ENCODE measurements at places on chromosomes 4 and X.

- DNase-seq, result no peak
Observed at GRCh38 chr4:105944540-105944939, 49.3 kb downstream of the NPNT start.

DNA sequence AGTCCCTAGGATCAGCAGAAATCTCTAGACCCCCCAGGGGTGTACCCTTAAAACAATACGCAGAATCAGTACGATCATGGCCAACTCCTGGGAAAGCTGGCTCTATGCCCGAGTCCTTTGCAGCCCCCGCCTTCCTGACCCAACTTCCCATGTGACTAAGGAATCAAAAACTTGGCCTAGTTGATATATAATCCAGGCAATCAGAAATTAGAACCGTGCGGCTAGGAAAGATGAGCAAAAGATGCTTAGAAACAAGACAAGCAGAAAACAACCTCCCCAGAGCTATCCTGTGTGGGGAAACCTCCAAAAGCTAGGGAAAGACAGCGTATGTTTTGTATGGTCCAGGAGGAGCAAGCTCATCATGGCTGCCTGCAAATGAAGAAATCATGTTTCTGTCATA, 110.0 kb downstream of the PPARGC1A start:
- no peak for DNase-seq

DNA sequence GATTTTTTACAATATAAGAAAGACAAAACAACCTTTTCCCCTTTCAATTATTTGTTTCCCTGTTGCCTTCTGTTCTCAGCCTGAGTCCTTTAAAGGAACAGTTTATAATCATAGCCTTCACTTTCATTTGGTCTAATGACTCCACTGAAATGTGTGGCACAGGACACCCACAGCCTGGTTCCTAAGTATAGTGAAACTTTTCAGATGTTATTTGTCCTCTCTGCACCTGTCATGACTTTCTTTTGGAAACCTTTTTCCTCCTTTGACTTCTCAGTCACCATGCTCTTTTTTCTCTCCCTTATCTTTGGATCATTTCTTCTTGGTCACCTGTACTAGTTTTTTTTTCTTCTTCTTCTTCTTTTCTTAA, 237.8 kb upstream of the ANXA3 start:
- no peak for DNase-seq

DNA sequence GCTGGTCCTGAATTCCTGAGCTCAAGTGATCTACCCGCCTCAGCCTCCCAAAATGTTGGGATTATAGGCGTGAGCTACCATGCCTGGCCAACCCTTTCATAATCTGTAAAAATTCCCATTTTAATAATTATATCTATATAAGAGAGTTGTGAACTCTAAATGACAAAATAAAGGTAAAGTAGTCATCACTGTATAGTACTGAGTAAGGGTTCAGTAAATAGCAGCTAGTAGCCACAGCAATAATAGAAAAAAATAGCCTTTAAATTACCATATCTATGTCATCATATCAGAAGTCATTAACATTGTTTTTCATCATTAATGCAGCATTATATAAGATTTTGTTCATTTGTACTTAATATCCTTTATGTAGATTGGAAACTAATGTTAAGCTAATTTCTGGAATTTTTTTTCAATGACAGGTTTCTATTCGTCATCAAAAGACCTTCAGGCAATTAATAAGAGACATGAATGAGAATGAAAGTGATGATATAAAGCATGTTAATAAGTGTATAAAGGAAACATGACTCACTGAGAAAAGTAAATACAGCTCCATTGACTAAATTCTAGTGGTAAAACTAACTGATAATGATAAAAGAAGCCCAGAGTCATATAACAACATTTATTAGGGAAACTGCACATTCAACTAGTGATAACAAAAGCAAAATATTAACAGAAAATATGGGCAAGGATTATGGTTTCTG, 85.9 kb upstream of the UGT8 start:
- DNase-seq, result no peak

GRCh38 chrX:10636851-10637250, 16.5 kb upstream of the MID1 start:
- no peak for DNase-seq

DNA sequence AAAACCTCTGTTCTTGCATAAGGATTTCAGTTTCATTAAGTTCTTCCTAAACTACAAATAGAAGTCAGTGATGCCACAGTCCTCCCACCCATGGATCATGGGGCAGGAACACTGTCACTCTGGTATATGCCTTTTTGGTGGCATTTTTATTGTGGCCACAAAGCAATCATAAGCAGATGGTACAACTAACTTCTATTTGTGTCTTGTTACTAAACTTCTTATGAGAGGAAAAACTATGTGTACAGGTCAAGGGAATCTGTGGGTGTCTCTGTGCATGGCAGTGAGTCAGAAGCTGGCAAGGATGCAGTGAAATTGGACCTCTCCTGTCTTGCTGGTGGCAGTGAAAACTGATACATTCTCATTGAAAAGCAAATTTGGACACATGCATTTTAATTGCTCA, 245.0 kb upstream of the GPC4 start:
- DNase-seq, result no peak

DNA sequence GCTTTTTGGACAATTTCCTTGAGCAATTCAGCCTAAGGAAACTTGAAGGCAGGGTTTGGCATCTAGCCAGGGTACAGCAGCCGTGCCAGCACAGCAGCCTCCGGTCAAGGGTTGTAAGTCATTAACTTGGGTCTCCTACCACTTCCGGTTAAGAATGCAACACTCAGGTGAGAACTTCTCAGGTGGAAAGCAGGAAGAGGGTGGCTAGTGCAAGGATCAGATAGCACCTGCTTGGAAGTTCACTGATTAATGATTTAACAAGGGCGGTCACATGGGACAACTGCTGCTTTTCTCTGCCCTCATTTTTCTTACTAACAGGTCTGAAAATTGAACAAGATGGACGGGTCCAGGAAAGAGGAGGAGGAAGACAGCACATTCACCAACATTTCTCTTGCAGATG, 30.1 kb upstream of the SCOC start:
- DNase-seq, result no peak

- DNase-seq, result no peak
Observed at GRCh38 chr4:51909236-51909703, 66.3 kb downstream of the DCUN1D4 start.

DNA sequence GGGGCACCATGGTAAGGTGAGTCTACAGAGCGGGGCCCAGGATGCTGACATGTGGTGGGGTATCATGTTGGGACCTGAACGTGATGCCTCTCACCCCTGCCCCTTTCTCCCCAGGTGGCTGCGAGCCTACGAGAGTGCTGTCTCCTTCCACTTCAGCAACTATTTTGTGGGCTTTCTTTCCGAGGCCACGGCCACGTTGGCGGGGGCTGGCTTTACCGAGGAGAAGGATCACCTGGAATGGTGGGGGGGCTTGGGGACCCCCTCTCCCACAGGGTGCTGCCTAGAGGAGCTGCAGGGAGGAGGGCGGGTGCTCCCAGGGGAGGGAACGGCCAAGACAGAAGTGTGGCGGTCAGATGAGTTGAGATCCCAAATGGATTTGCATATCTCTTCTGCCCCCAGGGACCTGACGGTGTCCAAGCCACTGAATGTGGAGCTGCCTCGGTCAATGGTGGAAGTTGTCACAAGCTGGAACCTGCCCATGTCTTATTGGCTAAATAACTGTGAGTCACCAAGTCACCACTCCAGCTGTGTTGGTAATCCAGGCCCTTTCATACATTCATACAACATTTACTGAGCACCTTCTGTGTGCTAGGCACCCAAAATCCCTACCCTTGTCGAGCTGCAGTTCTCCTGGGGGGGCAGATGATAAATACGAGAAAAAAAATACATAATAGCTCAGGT, 5.5 kb downstream of the PORCN start:
- DNase-seq, result no peak

DNA sequence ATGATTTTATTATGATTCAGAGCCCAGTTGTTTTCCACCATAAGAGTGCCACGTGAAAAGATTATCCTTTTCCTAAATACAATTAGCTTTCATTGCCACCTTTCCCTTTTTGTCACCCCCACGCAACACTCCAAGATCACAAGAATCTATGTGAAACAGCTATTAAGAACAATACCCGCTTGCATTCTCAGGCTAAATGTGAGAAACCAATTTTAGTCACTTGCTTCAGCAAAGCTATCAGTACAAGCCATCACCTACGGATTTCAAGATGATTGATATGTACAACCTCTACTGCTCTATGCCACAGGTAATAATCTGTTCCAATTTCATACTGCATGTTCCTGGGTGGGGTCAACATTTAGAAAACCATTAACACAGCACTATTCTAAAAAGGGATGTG, 2.5 kb downstream of the ATP11C start:
- DNase-seq, result no peak

DNA sequence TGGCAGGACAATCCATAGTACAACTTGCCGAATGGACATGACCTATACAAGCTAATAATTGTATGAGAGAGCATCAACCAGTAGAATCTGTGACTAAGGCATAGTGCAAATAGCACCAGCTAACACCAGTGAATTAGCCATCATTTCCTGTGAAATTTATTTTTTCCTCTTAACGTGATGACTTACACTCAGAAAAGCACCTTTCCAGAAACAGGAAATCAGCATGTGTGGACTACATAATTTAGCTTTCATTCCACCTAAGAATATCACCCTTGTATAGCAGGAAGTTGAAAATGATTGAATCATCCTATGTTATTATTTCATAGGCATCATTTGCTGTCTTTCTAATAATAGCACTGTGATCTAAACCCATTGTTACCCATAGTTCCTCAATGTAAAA, 1393.4 kb upstream of the PCDH7 start:
- no peak for DNase-seq

DNA sequence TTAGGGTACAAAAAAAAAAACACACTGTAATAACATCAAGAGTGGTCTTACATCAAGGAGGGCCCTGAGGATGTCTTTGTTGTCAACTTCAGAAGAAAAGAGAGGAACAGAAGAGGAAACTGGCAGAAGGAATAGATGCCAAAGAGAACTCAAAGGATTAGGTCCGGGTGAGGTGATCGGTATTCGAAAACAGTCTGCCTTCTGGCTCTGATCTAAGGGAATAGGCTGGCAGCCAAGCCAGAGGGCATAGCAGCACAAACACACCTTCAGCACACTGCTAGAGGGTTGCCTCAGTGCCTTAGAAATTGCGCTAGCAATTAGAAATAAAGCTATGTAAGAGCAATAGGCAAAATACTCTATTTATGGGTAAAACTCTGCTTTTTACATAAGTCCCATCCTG, 91.4 kb upstream of the TTC29 start:
- DNase-seq, result no peak

DNA sequence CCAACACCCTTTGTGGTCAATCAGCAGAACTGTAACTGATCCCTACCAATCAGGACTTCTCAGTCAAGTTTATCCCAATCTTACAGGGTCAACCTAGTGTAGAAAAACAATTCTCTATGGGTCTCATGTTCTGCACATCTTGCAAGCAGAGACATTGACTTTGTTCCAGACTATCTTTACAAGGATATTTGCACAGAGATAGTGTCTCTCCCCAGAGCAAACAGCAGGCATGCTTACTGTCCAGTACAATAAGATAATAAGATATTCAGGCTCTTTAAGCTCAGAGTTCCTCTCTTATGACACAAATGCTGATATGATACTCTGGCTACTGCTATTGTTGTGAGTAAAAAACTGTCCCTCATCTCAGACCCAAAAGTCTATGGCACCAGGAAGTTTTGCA, 53.2 kb downstream of the ACSL4 start:
- no peak for DNase-seq

- DNase-seq, result no peak
Observed at GRCh38 chr4:89123451-89123851, 12.1 kb downstream of the TIGD2 start.

- no peak for DNase-seq
Observed at GRCh38 chr4:119317990-119318389, 3.9 kb downstream of the FABP2 start.

- DNase-seq, result no peak
Observed at GRCh38 chrX:136021160-136021559, 35.9 kb downstream of the SLC9A6 start.

- DNase-seq, result no peak
Observed at GRCh38 chr4:8651661-8652180, 59.2 kb downstream of the CPZ start.

GRCh38 chrX:49266523-49267445, 2.3 kb upstream of the FOXP3 start:
- DNase-seq, result no peak

DNA sequence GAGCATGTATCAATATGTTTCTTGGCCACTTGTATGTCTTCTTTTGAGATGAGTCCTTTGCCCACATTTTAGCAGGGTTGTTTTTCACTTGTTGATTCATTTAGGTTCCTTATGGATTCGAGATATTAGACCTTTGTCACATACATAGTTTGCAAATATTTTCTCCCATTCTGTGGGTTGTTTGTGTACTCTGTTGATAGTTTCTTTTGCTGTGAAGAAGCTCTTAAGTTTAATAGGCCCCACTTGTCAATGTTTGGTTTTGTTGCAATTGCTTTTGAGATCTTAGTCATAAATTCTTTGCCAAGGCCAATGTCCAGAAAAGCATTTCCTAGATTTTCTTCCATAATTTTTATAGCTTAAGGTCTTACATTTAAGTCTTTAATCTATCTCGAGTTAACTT, 280.7 kb upstream of the GALNT7 start:
- no peak for DNase-seq

DNA sequence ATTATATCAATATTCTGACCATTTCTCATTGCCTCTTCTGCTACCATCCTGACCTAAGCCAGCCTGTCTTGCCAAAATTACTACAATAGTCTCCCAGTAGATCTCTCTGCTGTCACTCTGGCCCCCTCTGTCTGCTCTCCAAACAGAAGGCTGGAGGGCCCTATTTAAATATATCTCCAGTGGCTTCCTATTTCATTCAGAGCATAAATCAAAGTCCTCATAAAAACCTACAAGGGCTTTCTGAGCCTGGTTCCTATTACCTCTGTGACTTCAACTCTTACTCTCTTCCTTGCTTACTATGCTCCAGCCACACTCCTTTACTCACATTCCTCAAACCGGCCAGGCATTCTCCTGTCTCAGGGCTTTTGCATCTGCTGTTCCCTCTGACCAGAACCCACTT, 19.0 kb downstream of the IGSF1 start:
- no peak for DNase-seq

GRCh38 chrX:100328351-100328750, 81.7 kb downstream of the PCDH19 start:
- DNase-seq, result no peak

- DNase-seq, result no peak
Observed at GRCh38 chrX:97547877-97548578, 664.3 kb downstream of the RPA4 start.

DNA sequence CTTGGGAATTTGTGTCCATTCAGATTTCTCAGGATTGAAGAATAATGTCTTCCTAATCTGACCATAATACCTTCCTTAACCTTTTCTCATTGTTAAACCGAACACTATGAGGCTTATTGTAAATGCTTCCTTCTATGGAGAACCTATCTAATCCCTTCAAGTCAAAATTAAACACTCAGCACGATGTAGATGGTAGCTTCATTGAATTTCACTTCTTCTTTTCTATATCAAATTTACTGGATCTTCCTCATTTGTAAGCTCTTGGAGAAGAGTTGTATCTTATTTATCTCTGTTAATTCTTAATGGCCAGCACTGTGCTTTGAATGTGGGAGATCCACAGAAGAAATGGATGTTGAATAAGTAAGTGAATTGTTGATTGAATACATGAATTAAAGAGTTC, 109.0 kb upstream of the RAPGEF2 start:
- DNase-seq, result no peak

- no peak for DNase-seq
Observed at GRCh38 chrX:103941201-103941975, 21.0 kb upstream of the TMSB15B start.

GRCh38 chrX:45524805-45525204, 324.1 kb upstream of the DIPK2B start:
- DNase-seq, result no peak

All from activated T-helper 1 cell treated with Interleukin-2 at 50 U/mL for 16 hours (primary cell).